ENCODE measurements at places on chromosomes 11 and 22.

DNA sequence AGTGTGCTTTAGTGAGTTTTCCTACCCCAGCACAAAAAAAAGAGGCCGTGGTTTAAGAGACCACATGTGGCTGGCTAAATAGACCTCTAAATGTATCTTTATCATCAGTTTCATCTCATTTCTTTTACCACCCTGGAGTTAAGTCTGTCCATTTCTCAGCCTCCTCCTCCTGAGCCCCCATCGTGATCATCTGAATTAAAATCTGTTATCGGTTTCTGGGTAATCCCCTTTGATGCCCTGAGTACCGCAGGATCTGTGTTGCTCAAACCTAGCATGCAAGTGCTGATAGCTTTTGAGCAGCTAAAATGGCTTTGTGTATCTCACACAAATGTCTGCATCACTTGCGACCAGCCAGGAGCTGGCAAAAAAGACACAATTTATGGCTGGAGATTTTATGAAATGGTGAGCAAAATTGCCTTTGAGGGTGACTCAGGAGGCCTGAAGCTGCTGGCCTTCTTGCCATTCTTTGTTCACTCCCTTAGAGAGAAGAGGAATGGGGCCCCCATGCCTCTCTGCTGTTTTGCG, 236.5 kb downstream of the NTM start:
- DNase-seq: no peak

DNA sequence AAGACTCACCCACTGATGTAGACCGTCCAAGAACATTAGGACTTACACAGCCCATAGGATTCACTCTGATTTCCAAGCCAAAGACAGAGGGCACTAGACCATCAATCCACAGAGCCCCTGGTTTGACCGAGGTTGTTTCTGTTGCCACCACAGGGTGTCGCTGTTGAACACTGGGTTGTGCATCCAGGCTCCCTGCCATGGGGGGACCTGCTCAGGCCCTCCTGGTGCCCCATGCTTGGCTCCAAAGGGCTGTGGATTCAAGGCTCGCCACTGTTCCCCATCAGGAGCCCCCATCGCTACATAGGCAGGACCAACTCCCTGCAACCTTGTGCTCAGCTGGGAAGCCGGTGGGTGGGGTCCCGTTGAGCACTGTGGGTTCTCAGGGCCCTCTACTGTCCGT, 128.0 kb upstream of the ANO1 start:
- DNase-seq: no peak

- DNase-seq: no peak
Observed at GRCh38 chr22:24107661-24108060, 73.6 kb upstream of the SUSD2 start.

DNA sequence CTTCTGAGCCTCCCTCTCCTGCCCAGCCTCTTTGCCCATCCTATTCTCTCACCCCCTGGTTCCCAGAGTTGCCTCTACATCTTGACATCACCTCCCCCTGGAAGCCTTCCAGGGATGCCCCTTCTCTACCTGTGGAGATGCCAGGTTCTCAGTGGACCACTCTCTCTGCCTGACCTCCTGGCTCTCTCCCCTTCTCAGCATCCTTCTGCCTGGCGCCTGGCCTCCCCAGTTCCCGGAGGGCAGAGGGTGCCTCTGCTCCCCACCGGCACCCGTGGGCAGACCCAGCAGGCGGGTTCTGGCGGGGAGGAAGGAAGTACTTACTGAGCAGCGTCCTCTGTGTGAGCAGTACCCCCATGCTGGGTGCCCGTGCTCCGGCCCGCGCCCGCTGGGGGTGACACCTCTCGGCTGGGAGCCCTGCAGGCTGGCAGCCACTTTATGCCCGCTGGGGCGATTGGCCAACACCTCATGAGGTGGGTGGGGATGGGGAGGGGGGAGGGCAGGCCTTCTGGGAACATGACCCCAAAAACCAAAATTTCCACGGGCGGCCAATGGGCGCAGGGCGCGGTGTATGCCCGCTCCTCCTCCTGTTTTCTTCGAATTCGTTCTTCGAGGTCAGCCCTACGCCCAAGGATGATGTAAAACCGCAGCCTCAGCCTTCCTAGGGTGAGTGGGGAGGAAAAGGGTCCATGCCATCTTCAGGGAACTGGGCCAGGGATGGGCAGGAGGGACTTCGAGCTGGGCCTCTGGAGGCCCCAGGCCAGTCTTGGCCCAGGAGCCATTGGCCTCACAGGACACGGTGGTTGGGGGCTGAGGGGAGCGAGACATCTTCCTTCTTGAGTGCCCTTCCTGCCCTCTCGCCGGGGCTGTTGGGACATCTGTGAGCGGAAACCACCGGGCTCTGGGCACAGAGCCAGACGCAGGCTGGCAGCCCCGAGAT, at the start of gene OSM:
Gene OSM, minus strand, starts transcription at position 407 of the 937 bp plus-strand sequence. Its CDS starts 52 bp downstream, at position 355.
- DNase-seq: no peak

- DNase-seq: no peak
Observed at GRCh38 chr11:75768909-75769771, 562 bp downstream of the DGAT2 start.

DNA sequence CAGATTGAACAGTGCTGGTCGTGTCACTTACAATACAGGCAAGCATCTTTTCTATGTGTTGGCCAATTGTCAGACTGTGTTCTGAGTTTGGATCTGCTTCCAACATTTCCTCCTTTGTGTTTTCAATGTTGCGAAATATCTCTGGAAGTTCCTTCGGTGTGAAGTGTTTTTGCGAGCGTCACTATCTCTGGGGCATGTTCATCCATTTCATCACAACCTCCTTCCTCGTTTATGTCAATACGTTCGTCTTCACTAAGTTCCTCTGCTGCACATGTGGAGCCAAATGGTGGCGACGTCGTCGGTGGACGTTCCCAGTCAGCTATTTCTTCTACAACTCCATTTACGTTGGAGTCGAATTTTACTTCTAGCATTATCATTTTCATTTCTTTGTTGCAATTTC, 100.2 kb upstream of the LMO1 start:
- DNase-seq: no peak

GRCh38 chr11:3775736-3776406, 21.5 kb downstream of the NUP98 start:
- DNase-seq: no peak

GRCh38 chr11:128629516-128630106, 42.3 kb upstream of the ETS1 start:
- no peak for DNase-seq

GRCh38 chr11:82858556-82859091, 41.6 kb downstream of the PRCP start:
- no peak for DNase-seq

DNA sequence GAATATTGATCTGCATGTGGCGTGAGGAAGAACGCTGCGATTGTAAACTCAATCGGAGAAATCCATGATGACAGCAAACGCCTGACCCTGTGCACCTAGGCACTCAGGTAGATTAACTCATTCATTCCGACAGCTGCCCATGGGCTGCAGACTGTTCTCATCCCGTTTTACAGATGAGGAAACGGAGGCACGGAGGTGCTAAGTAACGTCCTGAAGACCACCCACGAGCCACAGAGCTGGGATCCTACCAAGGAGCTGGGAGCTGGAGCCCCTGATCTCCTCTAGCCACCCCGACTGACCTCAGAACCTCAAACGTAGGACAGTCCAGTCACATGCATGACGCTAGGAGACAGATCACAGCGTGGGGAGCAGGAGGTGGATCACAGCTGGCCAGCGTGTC, 1092.7 kb downstream of the BRD1 start:
- no peak for DNase-seq

- DNase-seq: no peak
Observed at GRCh38 chr11:111435046-111435698, 56.1 kb upstream of the POU2AF1 start.

- no peak for DNase-seq
Observed at GRCh38 chr11:122418032-122418431, 237.5 kb upstream of the UBASH3B start.

- no peak for DNase-seq
Observed at GRCh38 chr11:35083431-35084238, 55.3 kb upstream of the CD44 start.

GRCh38 chr11:126159719-126160344, 51.6 kb downstream of the RPUSD4 start:
- DNase-seq: no peak

DNA sequence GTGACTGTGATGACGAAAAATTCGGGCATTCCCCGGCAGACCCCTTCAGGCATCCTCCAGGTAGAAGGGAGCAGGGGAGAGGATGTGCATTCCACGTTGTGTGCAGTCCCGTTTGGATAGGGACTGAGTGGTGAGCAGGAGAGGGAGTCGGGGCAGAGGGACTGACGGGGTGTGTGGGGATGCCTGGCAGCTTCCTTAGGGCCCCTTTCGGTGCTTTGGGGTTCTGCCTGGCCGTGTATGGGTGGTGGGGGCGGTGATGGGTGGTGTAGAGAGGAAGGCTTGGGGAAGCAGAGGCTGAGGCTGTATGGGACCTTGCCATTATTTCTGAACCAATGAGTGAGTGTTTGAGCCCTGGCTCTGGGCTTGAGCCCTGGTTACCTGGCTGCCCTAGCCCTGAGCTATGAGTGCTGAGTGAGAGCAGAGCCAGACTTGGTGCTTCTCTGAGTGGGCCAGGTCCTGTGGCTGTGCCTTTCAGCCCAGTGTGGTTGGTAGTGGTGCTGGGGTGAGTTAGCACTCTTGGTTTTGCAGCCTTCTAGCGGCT, 914 bp downstream of the INPPL1 start:
- peak; percentile 77 for DNase-seq

- DNase-seq: no peak
Observed at GRCh38 chr11:113828191-113828590, 47.2 kb downstream of the USP28 start.

DNA sequence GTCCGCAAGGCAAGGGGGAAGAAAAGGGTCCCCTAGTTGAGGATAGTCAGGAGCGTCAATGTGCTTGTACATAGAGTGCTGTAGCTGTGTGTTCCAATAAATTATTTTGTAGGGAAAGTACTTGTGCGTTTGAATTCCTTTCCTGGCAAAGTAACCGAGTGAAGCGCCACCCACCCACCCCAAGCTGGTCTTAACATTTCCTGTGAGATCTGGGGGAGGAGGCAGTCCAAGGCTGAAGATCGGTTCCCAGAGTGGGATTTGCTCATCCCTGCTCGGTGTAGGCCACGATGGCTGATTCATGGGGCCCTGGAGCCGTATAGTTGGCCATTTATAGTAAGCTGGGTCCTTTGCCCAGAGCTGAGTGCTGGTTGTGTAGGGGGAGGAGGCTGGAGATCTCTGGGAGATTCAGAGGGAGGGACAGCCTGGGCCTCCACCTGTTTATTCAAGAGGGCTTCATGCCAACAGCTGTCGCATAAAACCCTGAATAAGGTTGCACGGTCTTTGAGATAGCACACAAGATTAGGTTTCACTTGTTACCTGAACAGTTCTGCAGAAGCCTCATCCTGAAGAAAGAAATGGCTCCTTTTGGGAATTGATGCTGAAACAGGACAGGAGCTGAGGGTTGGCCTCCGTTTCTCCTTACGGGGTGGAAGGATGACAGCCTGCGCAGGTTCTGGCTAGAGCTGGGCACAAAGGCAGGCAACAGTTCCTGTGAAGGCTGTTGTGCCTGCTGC, 2.4 kb downstream of the ATF4 start:
- no peak for DNase-seq

- DNase-seq: no peak
Observed at GRCh38 chr11:62538470-62539237, 8.0 kb downstream of the AHNAK start.

GRCh38 chr11:63592975-63593395, 21.2 kb downstream of the PLAAT3 start:
- no peak for DNase-seq

- no peak for DNase-seq
Observed at GRCh38 chr22:37433786-37434185, 6.5 kb upstream of the ELFN2 start.

DNA sequence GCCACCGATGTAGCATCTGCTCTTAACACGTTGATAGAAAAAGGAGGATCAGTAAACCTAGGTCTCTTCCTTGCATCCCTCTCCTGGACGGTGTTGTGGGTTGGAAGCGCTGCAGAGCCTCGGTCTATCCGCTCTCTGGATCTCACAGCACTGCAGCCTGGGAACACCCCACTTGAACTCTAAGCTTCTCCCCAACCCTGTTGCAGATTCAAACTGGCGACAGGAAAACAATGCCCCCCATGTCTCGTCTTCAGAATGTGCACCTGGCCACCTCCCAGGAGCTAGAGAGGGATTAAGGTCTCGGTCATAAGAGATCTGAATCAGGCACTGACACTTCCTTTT, 454 bp downstream of the TMEM218 start:
- no peak for DNase-seq

DNA sequence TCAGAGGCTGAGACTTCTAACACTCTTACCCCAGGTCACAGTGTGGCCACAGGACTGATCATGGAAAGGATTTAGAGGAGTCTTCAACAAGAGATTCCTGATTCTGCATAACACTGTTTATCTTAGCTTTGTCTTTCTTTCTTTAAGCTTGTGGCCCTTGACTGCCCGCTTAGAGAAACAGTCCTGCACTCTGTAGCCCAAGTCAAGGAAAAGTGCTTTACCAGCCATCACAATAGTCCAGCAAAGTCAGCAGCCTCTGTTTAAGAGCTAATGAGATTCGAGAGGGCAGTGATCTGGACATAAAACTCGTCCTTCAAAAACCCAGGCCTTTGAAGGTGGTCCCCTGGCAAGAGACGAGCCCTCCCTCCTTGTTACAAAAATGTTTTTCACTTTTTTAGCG, 30.0 kb downstream of the PRDM10 start:
- DNase-seq: no peak

DNA sequence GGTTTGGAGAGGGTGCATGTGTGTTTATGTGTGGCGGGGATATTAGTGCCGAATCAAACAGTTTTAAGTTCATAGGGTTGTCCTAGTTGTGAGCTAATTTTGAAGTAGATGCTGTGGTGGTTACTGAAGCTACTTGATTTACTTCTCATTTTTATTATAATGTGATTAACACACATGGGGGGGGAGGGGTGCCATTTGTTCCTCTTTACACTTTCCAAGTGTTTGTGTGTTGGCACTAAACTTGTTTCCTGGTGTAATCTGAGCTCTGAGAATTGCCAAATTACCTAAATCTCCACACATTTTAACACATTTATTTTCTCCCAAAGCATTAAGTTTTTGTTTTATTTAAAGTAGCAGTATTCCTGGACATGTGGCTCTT, 60.1 kb downstream of the ZNRF3 start:
- DNase-seq: no peak

- DNase-seq: no peak
Observed at GRCh38 chr22:37043828-37044538, 7.6 kb upstream of the KCTD17 start.

DNA sequence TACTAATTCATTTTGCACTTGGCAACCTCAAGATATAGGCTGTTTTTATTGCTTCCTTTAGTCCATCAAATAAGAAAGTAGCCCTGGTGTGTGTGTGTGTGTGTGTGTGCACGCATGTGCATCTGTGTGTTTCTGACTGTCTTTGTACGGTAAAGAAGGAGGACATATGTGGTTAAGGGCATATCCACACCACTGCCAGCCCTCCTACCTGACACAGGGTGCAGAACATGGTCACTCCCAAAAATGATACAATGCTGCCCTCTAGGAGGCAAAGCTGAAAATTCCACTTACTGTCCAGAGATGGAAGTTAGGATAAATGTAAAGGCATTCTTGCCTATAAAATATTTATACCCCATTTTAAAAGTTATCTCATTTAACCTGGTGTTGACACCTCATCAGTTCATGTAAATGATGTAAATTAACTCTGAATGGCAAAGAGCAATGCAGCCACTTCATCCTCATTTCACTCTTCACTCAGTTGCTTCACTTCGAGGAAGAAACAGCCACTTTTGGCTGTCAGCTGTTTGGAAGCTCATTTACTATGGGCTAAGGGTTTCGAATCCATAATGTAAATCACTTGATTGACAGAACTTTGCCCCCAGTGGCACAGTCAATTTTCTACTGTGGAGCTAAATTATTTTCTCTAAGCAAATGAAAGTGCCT, 83.1 kb upstream of the MTNR1B start:
- DNase-seq: no peak

GRCh38 chr22:42509548-42509947, 10.0 kb downstream of the RRP7A start:
- DNase-seq: no peak

GRCh38 chr11:66651016-66651415, 12.5 kb downstream of the RBM4 start:
- no peak for DNase-seq

All from mesenteric fat pad (tissue), 1 donor.